ENCODE measurements at places on chromosomes 16 and 17.

DNA sequence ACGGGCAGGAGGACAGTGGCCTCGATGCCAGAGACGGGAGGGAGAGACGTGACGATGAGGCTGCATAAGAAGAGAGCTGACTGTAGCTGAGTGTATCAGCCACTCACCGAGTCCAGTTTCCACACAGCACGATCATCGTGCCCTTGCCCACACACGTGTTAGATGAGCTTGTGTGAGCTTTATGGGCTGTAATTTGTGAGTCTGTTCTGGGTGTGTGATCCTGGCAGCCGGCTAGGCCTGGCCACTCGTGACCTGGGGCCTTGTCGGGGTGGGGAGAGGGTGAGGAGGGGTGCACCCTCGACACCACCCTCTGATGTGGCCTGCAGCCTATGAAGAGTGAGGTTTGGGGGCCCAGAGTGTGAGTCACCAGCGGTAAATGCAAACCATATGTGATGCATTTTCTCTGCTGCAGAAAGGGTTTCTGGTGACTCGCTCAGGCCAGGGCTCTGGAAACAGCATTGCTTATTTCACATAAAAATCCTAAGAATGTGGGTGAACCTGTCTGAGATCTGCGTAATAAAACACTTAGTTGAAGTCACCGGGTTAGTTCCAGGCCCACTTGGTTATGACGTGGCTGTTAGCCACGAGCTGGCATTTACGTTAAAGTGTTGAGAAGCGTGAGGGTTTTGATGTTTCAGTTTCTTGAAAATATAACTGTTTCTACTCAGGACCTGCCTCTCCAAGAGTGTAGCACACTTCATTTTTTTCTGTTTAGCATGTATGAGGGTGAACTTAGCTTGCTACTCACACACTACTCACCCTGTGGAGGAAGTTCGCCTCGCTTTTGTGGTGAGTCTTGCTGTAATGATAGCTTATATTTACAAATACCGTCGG, 4.2 kb downstream of the METRNL start:
- no peak for DNase-seq

GRCh38 chr17:30165147-30165546, 48.5 kb downstream of the NSRP1 start:
- DNase-seq = no peak

GRCh38 chr17:7717756-7718350, 309 bp downstream of the DNAH2 start:
- no peak for DNase-seq

DNA sequence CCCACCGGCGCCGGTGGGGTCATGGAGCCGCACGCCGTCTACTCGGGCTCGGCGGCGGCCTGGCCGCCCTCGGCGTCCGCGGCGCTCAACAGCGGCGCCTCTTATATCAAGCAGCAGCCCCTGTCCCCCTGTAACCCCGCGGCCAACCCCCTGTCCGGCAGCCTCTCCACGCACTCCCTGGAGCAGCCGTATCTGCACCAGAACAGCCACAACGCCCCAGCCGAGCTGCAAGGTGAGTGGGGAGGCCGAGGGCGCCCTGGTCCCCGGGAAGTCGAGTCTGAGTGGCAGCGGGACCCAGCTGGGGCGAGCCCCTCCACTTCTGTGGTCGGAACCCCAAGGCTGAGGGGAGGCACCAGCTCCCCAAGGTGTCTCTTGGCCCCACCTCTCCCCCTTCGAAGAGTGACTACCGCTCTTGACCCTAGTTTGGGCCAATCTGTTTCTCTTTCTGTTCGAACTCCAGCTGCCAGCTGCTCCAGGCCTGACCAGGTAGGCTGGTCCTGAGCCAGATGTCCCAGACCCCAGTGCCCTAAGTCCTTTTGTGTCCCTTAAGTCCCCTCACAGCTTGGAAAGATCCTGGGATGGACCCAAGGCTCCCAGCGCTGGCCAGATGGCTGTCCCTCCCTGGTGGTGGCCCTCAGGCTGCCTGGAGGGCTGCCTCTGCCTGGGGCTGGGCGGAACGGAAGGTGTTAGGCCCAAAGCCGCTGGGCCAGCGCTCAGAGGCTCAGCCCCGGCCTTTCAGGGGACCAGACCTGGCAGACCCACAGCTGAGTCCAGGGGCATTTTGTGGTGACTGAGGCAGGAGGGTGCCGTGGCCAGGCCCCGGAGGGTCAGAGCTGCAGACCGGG, 1.2 kb downstream of the FOXF1 start:
- no peak for DNase-seq

- no peak for DNase-seq
These were observed 9.2 kb downstream of the CHMP6 start for GRCh38 chr17:81000631-81001357.

DNA sequence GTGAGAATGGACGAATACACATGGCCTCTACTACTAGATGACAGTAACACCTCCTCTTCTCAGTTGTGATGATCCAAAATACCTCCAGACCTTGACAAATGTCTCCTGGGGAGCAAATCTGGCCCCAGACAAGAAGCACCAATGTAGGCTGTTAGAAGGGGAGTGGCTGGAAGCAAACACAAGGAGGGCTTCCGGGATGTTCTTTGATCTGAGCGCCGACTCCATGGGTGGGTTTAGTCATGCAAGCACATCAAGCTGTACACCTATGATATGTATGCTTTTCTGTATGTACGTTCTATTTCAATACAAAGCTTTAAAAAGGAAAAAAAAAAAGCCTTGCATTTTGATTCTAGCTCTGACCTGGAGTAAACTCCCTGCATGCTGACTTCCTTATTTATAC, 61.4 kb downstream of the ARHGAP17 start:
- DNase-seq = no peak

DNA sequence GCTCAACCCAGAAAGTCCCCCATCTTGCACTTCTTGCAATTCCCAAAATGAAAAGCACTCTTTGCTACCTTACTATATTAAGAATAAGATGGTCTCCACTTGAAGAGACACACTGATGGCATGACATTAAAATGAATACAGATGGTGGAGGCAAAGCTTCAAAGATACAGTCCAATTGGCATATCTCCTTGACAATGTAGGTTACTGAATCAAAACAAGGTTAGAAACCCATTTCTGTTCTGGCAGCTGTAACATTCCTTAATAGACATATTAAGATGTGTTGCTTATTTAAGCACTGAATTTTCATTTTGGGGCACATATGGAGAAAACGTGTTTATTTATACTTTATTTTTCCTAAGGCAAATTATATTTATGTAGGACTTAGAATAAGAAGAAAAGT, 1262.8 kb upstream of the CDH8 start:
- no peak for DNase-seq

All from SK-N-DZ (cell line).